ENCODE measurements at places on chromosomes 5 and 9.

- no peak for DNase-seq
These were observed 32.3 kb downstream of the TNFAIP8 start for GRCh38 chr5:119387945-119388618.

DNA sequence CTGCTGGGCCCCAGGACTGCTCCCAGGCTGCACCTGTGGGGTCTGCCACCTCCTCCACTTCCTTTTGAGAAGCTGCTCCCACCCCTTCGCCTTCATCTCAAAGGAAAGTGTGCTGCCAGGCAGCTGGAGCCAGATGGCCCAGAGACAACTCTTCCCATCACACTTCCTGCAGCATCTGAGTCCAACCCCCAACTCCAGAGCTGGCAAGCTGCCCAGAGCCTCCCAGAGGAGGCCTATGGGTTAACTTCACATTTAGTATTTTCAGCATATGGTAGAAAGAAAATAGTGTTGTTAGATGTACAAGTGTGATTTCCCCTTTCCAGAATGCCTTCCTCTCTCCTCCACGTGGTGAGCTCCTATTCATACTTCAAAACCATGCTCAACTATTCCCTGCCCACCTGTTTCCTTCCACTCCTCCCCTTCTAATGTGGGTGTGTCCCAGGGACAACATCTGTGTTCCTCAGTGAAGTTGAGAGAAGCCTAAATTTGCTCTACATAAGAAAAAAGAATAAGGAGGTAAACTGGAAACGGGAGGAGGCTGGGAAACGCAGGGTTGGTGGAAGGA, 38.6 kb upstream of the KCNMB1 start:
- DNase-seq: peak; percentile 89

DNA sequence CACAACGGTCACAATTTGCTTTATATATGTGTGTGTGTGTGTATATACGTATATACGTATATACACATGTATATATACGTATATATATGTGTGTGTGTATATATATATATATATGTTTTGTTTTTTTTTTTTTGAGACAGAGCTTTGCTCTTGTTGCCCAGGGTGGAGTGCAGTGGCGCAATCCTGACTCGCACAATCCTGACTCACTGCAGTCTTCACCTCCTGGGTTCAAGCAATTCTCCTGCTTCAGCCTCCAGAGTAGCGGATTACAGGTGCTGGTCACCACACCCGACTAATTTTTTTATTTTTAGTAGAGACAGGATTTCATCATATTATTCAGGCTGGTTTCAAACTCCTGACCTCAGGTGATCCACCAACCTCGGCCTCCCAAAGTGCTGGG, 3.1 kb downstream of the RNF38 start:
- DNase-seq: no peak

- no peak for DNase-seq
These were observed 359.3 kb downstream of the TMEM161B start for GRCh38 chr5:87909382-87909781.

DNA sequence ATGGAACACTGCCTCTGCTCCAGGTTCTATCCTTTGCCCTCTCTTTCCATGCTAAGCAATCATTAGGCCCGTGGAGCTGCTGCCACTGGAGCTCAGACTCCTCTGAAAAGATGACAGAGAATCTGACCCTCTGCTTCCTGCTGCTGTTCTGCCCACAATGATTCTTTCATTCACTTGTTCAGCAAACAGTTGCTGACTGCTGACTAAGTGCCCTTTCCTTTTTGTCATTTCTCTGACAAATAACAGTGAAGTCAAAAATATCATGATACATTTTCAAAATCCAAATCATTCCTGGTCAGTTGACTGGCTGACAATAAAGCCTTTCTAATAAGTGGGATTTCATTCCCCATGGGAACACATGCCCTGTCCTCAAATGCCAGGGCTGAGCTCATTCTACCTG, 110.1 kb downstream of the SIL1 start:
- no peak for DNase-seq

GRCh38 chr9:107397076-107398044, 92.2 kb downstream of the KLF4 start:
- DNase-seq: no peak

GRCh38 chr5:103741984-103742383, 179.4 kb upstream of the NUDT12 start:
- DNase-seq: no peak

- no peak for DNase-seq
These were observed 2.2 kb upstream of the NPR3 start for GRCh38 chr5:32708949-32709348.

DNA sequence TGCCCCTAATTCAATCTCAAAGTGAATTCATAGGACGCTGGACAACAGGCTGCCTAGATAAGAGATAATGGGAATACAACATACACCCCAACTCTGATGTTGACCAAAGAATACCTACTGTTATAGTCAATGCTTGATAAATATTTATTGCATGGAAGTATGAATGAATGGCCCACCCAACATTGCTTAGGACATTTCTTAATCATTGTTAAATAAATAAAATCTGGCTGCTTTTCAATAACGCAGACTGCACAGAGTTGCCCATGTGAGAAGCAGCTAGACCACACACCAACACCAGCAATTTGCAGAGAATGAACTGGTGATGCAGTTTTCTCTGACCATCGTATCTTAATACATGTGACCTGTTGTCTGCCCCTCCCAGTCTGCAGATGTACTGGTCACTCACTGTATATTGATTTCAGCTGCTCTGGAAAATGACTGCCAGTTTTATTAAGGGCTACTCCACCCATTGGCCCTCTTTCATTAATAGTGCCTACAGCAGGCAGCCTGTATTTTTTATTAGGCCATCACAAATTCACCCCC, 236.2 kb upstream of the WWC1 start:
- DNase-seq: no peak

- no peak for DNase-seq
These were observed 489.9 kb downstream of the PSAT1 start for GRCh38 chr9:78786794-78787193.

DNA sequence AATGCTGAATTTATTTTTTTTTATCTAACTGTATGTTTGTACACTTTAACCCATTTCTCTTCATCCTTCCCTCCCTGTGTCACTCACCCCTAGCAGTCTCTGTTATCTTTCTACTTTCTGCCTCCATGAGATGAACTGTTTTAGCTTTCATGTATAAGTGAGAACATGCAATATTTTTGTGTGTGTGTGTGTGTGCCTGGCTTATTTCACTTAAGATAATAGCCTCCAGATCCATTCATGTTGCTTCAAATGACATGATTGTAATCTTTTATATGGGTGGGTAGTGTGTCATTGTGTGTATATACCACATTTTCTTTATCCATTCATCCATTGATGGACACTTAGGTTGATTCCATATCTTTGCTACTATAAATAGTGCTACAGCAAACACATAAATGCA, 1023.9 kb downstream of the TLE1 start:
- no peak for DNase-seq

Data from right forelimb (tissue), 1 donor.